ENCODE measurements at places on chromosomes 3 and 15.
A peak's percentile ranks its signal among the peaks of the same experiment; 100 is the strongest.

DNA sequence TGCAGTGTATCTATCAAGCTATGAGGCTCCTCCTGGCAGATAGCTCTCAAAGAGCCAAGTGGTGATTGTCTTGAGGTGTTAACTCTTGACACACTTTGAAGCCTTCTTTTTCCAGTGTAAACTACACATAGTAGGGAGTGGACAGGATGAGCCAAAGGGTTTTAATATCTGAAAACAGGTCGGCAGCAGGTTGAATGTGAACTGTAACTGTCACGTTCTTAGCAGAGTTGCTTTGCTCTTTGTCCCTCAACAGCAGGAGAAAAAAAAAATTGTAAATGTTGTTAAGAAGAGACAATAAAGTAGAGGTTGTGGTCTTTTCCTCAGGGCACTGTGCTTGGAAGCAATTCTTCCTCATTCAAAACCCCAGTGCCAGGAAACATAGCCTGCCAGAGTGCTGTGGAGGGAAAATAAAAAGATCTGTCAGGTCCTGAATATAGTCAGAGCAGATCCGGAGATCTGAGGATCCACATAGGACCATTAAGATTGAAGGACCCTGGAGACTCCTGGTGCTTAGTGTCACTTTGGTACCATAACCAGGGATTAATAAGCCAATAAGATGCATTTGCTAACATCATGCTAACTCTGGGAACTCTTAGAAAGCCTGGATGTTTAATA lies 229.7 kb downstream of the NAALADL2 start:
- DNase-seq = no peak

DNA sequence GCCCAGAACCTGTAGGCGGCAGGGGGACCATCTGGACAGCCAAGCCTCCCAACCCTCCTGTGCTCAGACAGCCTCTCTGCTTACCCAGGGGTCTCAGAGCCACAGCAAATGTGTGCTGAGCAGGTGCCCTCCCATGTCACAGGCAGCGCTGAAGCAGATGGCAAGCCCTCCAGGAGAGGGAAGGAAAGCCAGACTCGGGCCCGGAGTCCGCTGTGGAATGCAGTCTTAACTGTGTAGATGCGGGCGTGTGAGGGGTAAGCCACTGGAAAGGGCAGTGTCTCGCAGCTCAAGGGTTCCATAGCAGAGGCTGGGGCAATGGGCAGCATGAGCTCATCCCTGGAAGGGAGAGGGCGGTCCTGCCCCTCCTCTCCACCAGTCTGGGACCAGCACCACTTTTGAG lies 45.6 kb downstream of the UMPS start:
- DNase-seq = no peak

DNA sequence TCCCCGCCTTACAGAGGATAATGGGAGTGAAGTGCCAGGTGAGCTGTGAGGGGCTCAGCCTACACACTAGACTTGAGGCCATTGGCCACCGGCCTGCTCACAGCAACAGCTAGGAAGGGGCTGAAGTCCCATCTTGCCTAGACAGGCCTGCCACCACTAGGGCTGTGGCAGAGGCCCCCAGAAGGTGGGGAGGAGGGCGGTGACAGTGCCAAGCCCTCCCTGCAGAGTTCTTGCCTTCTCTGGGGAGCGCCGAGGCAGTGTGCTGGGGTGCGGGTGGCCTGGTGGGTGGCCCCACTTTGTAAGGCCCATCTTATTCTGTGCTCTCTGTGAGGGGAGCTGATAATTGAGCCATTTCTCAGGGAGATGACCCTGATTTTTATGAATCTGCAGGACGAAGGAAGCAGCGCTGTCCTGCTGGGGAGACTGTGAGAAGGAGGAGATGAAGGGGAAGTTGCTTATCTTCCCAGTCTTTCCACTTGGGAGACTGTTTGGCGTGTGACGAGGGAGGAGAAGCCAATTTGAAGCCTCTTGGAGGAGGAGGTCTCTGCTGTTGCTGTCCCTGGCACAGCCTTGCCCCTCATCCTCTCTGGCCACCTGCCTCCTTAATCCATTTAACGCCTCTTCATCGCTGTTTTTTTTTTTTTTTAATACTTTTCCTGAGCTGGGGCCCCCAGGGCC lies 104.3 kb downstream of the LINGO1 start:
- DNase-seq = no peak

GRCh38 chr3:152978152-152978551 lies 143.2 kb downstream of the P2RY1 start:
- DNase-seq = no peak

DNA sequence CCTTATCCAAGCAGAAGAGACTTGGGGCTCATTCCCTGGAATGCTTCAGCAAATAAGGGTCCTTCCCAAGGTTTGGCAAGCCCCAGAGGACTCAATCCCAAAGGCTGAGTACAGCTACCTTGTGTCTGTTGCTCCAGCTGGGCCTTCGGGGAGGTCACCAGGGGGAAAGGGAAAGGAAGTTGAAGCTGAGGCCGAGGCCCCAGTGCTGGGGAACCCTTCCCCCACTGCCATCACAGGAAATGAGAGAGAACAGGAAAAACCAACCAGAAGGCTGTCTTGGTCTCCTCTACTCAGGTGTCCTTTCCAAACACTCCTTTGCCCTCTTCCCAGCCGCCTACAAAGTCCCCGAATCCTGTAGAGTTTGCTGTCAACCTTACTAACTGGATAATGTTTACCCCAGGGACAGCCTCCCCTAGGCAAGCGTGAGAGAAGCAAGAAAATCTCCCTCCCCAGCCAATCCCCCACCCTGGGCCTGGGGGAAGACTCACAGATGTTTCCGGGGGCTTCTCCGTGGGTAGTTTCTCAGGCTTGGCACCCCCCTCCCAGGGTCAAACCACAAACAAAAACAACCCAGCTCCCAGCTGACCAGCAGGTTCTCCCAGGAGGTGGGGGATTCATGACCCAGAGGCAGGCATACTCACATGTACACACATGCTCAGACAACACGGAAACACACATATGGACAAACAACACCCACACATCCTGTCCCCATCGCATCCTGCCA lies 5.5 kb downstream of the CSRNP1 start:
- DNase-seq = peak; percentile 91

DNA sequence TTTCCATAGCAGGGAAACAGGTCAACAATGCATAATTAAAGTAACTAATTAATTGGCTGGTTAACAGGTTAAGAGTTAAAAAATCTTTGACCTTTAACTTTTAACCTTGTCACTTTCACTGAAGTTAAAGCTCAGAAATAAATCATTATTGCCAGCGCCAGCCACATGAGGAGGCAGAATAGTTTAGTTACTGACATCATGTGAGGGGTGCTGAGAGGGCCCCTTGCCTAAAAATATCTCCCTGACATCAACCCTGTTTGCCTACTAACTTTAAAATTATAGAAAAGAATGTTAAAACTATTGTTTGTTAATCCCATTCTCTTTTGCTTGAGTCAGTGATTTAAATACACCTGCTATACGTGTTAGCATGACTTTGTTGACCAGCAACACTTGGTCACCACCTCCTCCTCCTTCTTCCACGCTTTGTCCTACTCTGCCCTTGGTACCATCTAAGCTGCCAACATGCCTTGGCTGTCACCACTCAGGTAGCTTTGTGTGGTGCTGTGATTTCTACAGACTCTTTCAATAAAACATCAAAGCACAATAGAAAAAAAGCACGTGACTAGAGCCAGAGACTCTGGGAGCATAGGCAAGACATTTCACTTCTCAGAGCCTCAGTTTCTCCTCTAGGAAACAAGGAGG lies 2.7 kb downstream of the FBXO40 start:
- DNase-seq = no peak

- peak; percentile 61 for DNase-seq
These were observed 441 bp upstream of the UCN2 start for GRCh38 chr3:48564022-48564421.

- no peak for DNase-seq
These were observed 638.6 kb upstream of the TBL1XR1 start for GRCh38 chr3:177835917-177836316.

GRCh38 chr15:31511707-31512310 lies 185.2 kb downstream of the KLF13 start:
- DNase-seq = peak; percentile 33

- no peak for DNase-seq
These were observed 149.8 kb downstream of the APBA2 start for GRCh38 chr15:29035336-29036285.

DNA sequence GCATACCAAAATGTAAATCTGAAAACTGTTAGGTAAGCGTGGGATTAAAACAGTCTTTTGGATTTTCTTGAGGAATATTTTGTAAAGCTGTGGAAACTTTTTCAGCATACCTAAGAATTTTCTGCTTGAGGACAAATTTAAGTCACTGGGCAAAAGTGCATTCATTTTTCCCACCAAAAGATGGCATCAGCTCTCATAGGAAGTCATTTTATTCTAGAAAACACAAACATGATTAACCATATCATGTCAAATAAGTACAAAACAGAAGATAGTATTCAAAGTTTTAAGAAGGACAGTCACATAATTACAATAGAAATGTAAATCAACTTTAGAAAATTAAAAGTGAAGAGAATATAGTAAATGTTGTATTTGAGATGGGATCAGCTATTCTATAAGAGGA lies 63.5 kb downstream of the SLC49A4 start:
- DNase-seq = peak; percentile 45
